HFFc6 (cell line): ENCODE measurements at places on chromosomes 7 and 10.

- H3K4me3 ChIP-seq, result no peak overlapping the region
- no peak for DNase-seq
- peaks cover 10% of the 10 kb centered on the region; the same call in 1 of the 2 replicates for H3K4me1 ChIP-seq
These were observed 1170.0 kb downstream of the XPNPEP1 start for GRCh38 chr10:108753326-108753725.

DNA sequence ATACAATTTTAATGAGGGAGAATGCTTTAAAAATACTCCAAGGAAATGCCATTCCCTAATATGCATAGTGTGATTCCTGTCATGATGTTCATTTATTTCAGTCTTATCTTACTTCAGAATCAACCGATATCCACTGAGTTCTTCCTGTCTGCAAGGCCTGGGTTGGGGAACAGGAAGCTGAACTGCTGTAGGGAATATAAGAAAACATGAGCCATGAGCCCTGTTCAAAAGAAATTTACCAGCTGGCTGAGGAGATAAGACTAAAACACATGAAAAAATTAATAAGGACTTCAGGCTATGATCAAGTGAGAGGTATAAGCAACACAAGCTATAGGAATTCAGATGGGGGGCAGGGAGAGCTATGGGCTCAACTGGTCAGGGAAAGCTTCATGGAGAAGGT lies 184.7 kb downstream of the PLPP4 start:
- DNase-seq, result no peak
- H3K36me3 ChIP-seq, result no peaks in the 10 kb centered on the region

GRCh38 chr7:26815426-26815825 lies 49.0 kb downstream of the SKAP2 start:
- no peak for DNase-seq
- no peaks in the 10 kb centered on the region for H3K27me3 ChIP-seq
- no peak overlapping the region for H3K4me3 ChIP-seq
- H3K4me1 ChIP-seq, result 0 out of 2 replicates have a peak, but pooled peaks cover 5% of the 10 kb centered on the region
- no peaks in the 10 kb centered on the region for H3K36me3 ChIP-seq

DNA sequence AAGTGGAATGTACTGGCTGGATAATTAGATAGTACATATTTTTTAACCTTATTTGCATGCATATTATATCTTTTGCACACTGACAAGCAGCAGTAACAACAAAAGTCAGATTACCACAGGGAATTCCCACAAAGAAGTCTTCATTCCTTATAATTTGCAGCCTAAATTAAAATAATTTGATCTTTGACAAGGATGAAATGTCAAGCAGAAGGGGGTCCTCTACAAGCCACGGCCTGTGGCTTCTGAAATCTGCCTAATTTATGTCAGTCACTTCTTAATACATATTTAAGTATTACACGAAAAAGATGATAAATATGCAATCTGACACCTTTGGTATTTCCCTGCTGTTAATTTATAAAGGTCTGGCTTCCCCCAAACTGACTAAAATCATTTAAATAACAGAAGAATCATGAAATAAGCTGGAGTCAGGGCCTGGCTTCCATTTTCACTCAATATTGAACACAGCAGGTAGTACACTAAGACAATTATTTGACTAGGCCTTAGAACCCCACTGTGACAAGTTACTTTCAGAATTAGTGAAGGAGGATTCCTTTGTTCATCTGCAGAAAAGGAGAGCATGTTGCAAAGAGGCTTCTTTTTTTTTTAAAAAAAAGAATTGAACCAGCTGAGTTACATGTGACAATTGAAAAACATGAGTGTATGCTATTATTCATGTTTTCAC lies 351.1 kb upstream of the ETV1 start:
- no peak overlapping the region for H3K4me3 ChIP-seq
- H3K27me3 ChIP-seq, result no peaks in the 10 kb centered on the region
- no peaks in the 10 kb centered on the region for H3K4me1 ChIP-seq
- H3K36me3 ChIP-seq, result no peaks in the 10 kb centered on the region

GRCh38 chr7:139482662-139483466 lies 609 bp downstream of the KLRG2 start:
- H3K27me3 ChIP-seq, result peaks cover 52% of the 10 kb centered on the region
- H3K36me3 ChIP-seq, result no peaks in the 10 kb centered on the region
- H3K27ac ChIP-seq, result no peak overlapping the region
- H3K4me3 ChIP-seq, result no peak overlapping the region

GRCh38 chr7:130380861-130381455 lies 664 bp downstream of the CPA1 start:
- peaks cover 8% of the 10 kb centered on the region for H3K27me3 ChIP-seq
- H3K36me3 ChIP-seq, result peaks cover 9% of the 10 kb centered on the region
- H3K27ac ChIP-seq, result no peak overlapping the region
- DNase-seq, result no peak

DNA sequence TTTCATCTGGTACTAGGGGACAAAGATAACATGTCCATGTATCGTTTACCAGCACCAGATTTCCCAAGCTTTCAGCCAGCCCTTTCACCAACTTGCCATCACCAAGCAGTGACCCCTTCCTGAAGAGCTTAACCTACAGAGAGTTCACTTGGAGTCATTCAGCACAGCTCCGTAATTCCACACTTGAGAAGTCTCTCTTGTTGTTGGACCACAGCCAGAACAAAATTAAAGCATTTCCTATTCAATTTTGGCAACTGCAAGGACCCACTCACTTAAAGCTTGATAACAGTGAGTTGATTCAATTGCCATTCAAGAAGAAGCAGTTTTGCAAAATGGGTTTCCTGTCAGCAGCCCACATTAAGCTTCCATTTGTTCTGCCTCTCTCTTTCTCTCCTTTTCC lies 88.5 kb upstream of the LRRTM3 start:
- no peak overlapping the region for H3K4me3 ChIP-seq
- no peak for DNase-seq
- no peak overlapping the region for H3K27ac ChIP-seq
- peaks cover 41% of the 10 kb centered on the region for H3K4me1 ChIP-seq

DNA sequence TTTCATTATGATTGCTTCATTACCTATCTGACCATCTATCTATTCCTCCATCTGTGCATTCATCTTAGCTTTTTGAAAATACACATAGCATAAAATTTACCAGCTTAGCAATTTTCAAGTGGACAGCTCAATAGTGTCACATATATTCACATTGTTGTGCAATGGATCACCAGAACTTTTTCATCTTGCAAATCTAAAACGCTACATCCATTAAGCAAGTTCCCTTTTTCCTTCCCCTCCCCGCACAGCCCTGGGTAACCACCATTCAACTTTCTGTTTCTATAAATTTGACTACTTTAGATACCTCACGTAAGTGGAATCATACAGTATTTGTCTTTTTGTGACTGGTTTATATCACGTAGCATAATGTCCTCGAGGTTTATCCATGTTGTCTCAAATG lies 78.0 kb upstream of the ADRB1 start:
- H3K4me3 ChIP-seq, result no peak overlapping the region
- H3K4me1 ChIP-seq, result peaks cover 5% of the 10 kb centered on the region; the same call in 1 of the 2 replicates
- peaks cover 13% of the 10 kb centered on the region for H3K27me3 ChIP-seq
- DNase-seq, result no peak
- peaks cover 8% of the 10 kb centered on the region for H3K36me3 ChIP-seq

DNA sequence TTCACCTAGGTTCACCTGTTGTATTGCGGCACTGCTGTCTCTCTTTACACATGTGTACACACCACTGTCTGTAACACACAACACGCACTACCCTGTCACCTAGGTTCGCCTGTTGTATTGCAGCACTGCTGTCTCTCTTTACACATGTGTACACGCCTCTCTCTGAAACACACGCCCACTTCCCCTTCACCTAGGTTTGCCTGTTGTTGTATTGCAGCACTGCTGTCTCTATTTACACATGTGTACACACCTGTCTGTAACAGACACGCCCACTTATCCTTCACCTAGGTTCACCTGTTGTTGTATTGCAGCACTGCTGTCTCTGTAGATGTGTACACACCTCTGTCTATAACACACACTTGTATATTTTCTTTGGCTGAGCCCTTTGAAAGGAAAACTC lies 51.5 kb downstream of the WDR37 start:
- H3K4me3 ChIP-seq, result no peak overlapping the region
- H3K27ac ChIP-seq, result no peak overlapping the region
- DNase-seq, result no peak

DNA sequence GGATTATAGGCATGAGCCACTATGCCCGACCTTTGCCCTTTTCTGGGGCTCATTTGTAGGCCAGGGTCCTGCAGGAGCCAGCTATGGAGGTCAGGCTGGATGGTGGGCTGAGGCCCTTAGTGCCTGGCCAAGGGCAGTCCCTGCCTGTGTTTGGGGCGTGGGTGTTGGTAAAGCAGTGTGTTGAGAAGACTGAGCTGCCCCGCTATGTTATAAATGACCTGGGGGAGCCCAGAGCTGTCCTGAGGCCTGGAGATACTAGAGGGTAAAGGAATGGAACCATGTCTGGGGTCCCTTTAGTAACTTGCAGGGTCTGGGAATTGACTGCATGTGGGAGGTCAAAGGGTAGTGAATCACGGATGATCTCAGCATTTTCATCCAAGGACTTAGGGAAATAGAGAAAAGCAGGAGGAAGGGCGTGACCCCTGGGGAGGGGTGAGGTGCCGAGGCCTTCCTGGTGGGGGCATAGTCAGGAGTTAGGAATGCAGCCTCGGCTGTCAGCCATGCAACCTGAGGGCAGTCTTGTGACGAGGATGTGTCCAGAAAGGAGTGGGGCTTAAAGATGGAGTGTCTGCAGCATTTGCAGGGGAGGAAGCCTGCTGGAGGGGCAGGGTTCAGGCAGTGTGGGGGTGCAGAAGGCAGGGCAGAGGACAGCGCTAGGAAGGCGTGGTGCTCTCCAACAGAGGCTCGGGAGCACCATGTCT lies 31.5 kb downstream of the TMEM248 start:
- DNase-seq, result peak; percentile 53
- peak overlapping the region; percentile 59 for H3K4me3 ChIP-seq
- H3K27me3 ChIP-seq, result no peaks in the 10 kb centered on the region; the same call in 1 of the 2 replicates
- H3K36me3 ChIP-seq, result peaks cover 38% of the 10 kb centered on the region
- peak overlapping the region; percentile 73 for H3K27ac ChIP-seq

GRCh38 chr7:150722431-150722931 lies 6.1 kb downstream of the GIMAP1 start:
- no peaks in the 10 kb centered on the region for H3K36me3 ChIP-seq
- no peak for DNase-seq
- H3K4me1 ChIP-seq, result no peaks in the 10 kb centered on the region
- H3K27ac ChIP-seq, result no peak overlapping the region

- no peaks in the 10 kb centered on the region for H3K27me3 ChIP-seq
- no peak for DNase-seq
- H3K4me1 ChIP-seq, result no peaks in the 10 kb centered on the region
- H3K27ac ChIP-seq, result no peak overlapping the region
- H3K36me3 ChIP-seq, result no peaks in the 10 kb centered on the region; the same call in 1 of the 2 replicates
These were observed 252.9 kb upstream of the SORCS1 start for GRCh38 chr10:107417446-107417845.

DNA sequence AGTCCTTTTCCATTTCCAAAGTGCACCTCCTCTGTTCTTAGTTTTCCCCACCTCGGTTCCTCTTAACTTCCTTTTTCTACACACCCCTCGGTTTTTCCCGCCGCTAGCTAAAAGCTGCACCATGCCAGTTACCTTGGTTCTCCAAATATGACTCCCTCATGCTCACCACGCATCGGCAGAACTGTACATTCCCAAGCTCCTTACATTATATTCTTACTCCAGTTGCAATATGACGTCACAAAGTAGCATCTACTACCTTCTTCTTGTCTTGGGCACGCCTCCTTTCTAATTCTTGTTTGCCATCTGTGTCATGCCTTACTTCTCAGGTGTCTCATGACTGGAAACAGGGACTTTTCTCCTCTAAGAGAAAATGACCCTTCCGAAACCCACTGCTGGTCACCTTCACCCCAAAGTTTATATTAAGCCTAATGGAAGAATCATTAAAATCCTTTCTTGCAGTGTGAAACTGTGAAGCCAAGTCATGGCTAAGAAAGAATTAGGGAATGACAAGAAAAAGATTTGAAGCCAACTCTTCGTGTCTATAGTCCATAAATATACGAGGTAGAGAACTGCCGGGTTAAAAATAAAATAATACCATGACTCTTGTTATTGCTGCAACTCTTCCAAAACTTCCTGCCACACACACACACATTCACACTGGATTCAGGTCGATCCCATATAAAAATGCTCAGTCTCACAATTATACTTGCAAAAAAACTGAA lies 1.7 kb downstream of the ESYT2 start:
- peak overlapping the region; percentile 92 for H3K4me3 ChIP-seq
- DNase-seq, result no peak
- H3K4me1 ChIP-seq, result peaks cover 27% of the 10 kb centered on the region
- peak overlapping the region; percentile 77 for H3K27ac ChIP-seq
- peaks cover 2% of the 10 kb centered on the region; the same call in 1 of the 2 replicates for H3K27me3 ChIP-seq

DNA sequence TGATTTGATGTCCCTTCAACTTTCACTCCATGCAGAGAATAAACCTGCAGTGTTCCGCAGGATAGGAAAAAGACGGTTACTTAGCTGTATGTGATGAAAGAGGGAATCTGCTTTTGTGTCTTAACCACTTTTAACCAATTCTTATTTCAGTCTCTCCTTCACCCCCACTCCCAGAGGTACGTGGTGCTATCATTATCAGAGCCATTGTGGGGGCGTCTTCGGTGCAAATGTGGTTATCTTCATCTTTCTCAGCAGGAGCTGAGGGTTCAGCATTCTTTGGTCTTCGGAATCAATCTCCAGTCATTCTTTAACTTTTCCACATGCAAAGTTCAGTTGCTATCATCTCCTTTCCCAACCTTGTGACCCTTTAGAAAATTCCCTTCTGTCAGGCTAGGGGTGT lies 219.9 kb upstream of the LYZL1 start:
- H3K4me3 ChIP-seq, result no peak overlapping the region
- no peak overlapping the region for H3K27ac ChIP-seq
- peaks cover 6% of the 10 kb centered on the region for H3K4me1 ChIP-seq
- DNase-seq, result no peak
- H3K27me3 ChIP-seq, result peaks cover 35% of the 10 kb centered on the region

GRCh38 chr7:37974711-37975110 lies 54.3 kb downstream of the EPDR1 start:
- H3K4me3 ChIP-seq, result no peak overlapping the region
- no peaks in the 10 kb centered on the region for H3K27me3 ChIP-seq
- no peak overlapping the region for H3K27ac ChIP-seq

GRCh38 chr10:77555591-77556212 lies 81.9 kb downstream of the KCNMA1 start:
- H3K36me3 ChIP-seq, result no peaks in the 10 kb centered on the region; the same call in 1 of the 2 replicates
- H3K4me1 ChIP-seq, result peaks cover 34% of the 10 kb centered on the region
- DNase-seq, result no peak
- peak overlapping the region; percentile 30 for H3K27ac ChIP-seq
- H3K27me3 ChIP-seq, result no peaks in the 10 kb centered on the region; the same call in 1 of the 2 replicates
- H3K4me3 ChIP-seq, result no peak overlapping the region

DNA sequence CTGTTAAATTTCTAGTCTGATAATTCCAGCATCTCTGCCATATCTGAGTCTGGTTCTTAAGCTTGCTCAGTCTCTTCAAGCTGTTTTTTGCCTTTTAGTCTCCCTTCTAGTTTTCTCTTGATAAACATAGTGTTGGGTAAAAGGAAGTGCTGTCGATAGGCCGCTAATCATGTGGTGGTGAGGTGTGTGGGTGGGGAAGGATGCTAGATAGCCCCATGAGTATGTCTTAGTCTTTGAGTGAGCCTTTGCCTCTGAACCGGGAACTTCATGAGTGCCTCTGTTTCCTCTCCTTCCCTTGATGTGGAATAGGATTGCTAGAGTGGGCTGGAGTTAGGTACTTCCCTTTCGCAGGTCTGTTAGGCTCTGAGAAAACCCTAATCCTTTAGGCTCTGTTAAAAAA lies 441.8 kb downstream of the INHBA start:
- H3K27ac ChIP-seq, result no peak overlapping the region
- no peak overlapping the region for H3K4me3 ChIP-seq
- H3K36me3 ChIP-seq, result no peaks in the 10 kb centered on the region
- no peak for DNase-seq

GRCh38 chr7:101717628-101718357 lies 88.7 kb upstream of the MYL10 start:
- H3K4me1 ChIP-seq, result peaks cover 12% of the 10 kb centered on the region
- peak overlapping the region; percentile 54 for H3K4me3 ChIP-seq
- H3K27me3 ChIP-seq, result peaks cover 22% of the 10 kb centered on the region
- H3K27ac ChIP-seq, result peak overlapping the region; percentile 59
- peak; percentile 77 for DNase-seq
